ENCODE measurements at places on chromosomes 3 and 15. TPM values are rescaled to one million over a fixed set of nuclear protein-coding genes. Genes with fewer than 3 reads are reported as not detected.

The RBP2 gene
- total RNA-seq = not detected

The ARHGAP31 gene
- 11.0 TPM for total RNA-seq

The SKOR1 gene
- 0.16 TPM for total RNA-seq

The CYP19A1 gene
- total RNA-seq = 1.3 TPM

The RYR3 gene
- total RNA-seq = not detected
